SK-N-SH (cell line): ENCODE measurements at places on chromosomes 11 and 22.
A peak's percentile ranks its signal among the peaks of the same experiment; 100 is the strongest.

- DNase-seq, result no peak
- H3K27ac ChIP-seq, result no peak overlapping the region
- H3K36me3 ChIP-seq, result no peaks in the 10 kb centered on the region
Measured at GRCh38 chr11:24805671-24806070, 308.8 kb downstream of the LUZP2 start.

DNA sequence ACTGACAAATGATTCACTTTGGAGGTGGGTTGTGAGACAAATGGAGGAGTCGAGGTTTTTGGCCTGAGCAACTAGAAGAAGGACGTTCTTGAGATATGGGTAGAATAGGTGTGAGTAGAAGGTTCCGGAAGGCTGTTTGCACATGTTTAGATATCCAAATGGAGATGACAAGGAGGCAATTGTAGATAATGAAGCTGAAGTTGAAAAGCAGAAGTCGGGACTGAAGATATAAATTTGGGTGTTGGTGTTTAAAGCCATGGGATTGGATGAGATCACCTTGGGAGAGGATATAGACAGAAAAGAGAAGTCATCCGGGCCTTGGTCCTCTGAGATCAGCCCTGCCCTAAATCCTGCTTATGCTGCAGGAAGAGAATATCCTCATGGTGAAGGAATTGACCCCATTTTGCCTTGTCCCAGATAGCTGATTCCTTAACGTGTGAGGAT, 75.5 kb upstream of the CD44 start:
- DNase-seq, result no peak
- H3K4me1 ChIP-seq, result peaks cover 12% of the 10 kb centered on the region; the same call in 1 of the 2 replicates
- peak overlapping the region; percentile 40; the same call in 1 of the 2 replicates for H3K27ac ChIP-seq
- H3K4me3 ChIP-seq, result no peak overlapping the region
- H3K27me3 ChIP-seq, result no peaks in the 10 kb centered on the region

DNA sequence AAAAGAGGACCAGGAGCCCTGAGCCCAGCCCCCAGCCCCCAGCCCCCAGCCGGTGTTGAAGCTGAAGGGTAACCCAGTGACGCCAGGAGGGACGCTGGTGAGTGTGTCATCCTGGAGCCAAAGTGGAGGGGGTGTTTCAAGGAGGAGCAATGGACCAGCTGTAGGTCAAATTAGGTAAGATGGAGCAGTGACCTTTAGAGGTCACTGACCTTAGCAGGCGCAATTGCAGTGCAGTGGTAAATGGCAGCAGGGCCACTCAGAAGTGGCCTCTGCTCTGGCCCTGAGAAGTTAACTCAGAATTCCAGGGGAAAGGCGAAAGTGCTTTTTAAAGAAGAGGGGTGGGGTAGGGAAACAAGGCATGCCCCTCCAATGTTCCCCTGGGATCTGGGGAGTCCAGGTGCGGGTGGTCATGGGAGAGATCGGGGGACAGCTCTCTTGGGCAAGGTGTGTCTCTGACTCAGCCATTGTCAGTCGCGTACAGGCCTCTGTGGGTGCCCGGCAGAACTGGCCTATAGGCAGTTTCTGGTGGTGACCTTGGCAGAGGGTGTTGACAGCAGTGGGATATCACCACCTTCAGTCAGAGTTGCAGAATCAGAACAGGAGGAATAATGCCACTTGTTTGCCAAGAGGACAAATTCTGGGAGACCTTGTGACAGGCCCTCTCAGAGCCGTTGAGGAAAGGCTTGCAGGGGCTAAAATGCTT, 50.3 kb upstream of the TIMP3 start:
- H3K27ac ChIP-seq, result no peak overlapping the region
- DNase-seq, result no peak
- no peaks in the 10 kb centered on the region for H3K36me3 ChIP-seq
- no peak overlapping the region for H3K4me3 ChIP-seq

DNA sequence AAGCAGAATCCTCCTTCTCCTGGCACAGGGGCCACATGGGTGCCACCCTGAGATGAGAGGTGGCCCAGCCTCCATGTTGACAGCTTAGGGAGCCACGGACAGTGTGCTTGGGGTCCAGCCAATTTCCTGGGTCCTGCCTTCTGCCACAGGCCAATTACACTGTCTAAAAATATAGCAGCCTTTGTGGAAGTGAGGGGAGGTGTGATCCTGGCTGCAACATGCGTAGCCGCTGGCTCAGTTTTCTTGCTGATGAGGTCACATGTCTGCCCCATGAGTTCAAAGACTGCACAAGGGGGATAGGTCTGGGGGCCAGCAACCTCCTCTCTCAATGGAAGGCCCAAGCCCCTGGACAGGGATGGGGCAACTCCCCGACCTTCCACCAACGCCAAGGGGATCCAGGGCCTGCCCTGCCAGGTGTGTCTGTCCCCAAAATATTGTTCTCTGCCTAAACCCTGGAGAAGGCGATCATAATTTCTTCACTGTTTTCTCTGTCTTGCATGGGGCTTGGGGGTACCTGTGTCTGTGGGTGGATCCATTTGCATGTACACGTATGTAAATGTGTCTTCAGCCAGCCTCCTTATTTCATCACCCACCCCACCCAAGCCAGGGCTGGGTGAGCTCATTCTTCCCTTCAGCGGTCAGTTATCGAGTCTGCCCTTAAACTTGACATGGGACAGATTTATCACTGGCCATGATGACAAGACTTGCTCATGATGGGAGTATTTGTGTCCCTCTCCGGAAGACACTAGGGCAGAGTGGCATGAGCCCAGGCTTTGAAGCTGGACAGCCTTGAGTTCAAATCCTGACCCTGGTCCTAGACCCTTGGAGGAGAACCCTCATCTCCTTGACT, 59.4 kb downstream of the OTOG start:
- no peak overlapping the region for H3K4me3 ChIP-seq
- DNase-seq, result no peak
- no peaks in the 10 kb centered on the region for H3K36me3 ChIP-seq
- H3K4me1 ChIP-seq, result peaks cover 9% of the 10 kb centered on the region; the same call in 1 of the 2 replicates
- no peaks in the 10 kb centered on the region for H3K27me3 ChIP-seq
- H3K27ac ChIP-seq, result no peak overlapping the region
